Activated effector memory CD4-positive, alpha-beta T cell treated with anti-CD3 and anti-CD28 coated beads, Interleukin-2, amount 50 U/mL, for 16 hours (primary cell): ENCODE measurements at places on chromosomes 16 and 17.

- no peak for DNase-seq
Observed at GRCh38 chr17:59668816-59669215, 38.4 kb downstream of the PTRH2 start.

GRCh38 chr16:8967132-8967821 is 3.6 kb upstream of the USP7 start:
- no peak for DNase-seq

GRCh38 chr17:14748036-14748710 is 447.3 kb downstream of the HS3ST3B1 start:
- DNase-seq: no peak

GRCh38 chr17:32515677-32516383 is 29.0 kb downstream of the CDK5R1 start:
- no peak for DNase-seq

DNA sequence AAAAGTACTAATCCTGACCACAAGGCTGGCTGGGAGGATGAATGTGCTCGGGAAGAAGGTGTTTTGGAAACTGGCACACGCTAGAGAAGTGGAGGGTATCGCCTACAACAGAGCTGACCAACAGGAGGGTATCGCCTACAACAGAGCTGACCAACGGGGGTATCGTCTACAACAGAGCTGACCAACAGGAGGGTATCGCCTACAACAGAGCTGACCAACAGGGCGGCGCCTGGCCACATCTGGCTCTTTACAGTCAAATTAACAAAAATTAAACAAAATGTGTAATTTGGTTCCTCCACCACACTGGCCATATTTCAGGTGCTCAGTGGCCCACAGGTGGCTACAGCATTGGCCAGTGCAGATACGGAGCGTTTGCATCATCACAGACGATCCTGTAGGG is 153.5 kb downstream of the CMIP start:
- DNase-seq: no peak

DNA sequence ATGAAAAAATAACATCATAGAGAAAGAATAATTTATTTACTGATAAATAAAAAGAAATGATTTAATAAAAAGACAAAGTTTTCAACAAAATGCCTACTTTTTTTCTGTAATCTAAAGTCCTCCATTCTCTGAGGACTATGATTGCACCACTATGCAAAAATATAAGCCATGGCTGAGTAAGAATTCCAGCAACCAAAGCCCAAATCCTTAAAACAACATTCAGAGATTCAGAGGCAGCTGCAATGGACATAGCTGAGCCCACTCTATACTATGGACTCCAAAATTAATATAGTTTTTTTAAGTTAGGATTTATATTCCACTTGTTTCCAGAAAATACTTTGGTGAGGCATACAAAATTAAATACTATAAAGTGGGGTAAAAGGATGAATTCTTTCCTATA is 169.5 kb upstream of the C17orf78 start:
- no peak for DNase-seq

DNA sequence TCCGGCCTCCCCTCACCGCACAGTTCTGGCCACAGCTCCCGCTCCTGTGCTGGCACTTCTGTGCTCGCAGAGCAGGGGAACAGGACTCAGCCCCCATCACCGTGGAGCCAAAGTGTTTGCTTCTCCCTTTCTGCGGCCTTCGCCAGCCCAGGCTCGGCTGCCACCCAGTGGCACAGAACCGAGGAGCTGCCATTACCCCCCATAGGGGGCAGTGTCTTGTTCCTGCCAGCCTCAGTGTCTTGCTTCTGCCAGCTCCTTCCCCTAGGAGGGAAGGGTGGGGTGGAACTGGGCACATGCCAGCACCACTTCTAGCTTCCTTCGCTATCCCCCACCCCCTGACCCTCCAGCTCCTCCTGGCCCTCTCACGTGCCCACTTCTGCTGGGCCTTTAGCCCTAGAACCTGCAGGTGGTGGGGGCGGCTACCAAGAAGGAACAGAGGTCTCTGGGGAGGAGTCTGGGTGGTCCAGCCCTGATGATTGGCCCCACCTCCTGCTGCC is 645 bp upstream of the ELMO3 start:
- no peak for DNase-seq
